ENCODE measurements at places on chromosomes 3 and 15.

GRCh38 chr3:55235416-55235815 is 251.7 kb downstream of the WNT5A start:
- DNase-seq: no peak

DNA sequence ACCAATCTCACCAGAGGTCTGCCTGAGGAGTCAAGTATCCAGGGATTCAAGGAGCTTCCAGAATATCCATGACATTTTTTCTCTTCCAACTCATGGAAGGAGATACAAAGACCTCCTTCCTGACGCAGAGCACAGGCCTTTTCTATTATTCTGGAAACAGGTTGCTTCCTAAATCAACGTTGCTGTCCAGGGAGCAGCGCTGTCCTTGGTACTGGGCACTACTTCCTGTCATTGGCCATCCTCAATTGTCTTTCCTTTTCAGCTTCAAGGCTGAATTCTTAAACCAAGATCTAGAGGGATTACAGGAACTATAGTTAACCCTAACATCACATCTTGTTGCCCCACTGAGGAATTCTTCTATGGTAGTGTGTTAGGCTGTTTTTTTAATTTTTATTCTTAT is 50.4 kb upstream of the TBC1D21 start:
- no peak for DNase-seq

GRCh38 chr3:122405015-122405414 is 10.8 kb downstream of the WDR5B start:
- DNase-seq: no peak

DNA sequence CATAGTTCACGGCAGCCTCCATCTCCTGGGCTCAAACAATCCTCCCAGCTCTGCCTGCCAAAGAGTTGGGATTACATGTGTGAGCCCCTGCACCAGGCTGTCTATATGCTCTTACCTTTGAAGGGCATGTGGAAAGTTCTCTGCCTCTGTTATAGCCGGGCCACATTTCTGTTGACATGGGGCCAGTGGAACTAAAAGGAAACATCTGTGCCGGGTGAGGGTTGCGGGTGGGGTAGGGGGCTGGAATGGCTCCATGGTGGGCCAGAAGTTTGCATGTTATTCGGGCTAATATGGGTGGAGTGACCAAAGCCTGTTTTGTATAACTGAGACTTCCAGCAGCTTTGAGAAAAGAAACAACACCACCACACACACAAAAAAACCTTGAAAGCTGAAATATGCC is 8.3 kb upstream of the CLEC3B start:
- no peak for DNase-seq
